ENCODE measurements at places on chromosomes 12 and 14.

DNA sequence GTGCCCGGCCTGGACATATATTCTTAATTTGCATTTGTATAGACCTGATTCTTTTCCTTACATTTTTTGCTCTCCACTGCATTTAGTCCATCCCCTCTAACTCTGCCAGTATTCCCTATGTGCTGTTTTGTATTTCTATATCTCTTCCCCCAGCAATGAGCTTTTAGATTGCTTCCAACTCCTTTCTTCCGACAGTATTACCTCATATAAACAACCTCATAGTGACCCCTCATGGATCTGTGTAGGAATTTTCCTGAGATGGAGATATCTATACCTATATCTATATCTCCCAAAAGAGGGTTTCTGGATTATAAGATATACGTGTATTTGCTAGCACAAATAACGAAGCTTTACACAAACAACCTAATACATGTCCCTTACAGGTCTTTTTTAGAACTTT, 161.9 kb downstream of the CRADD start:
- no peak for DNase-seq
- H3K27me3 ChIP-seq: no peaks in the 10 kb centered on the region
- H3K27ac ChIP-seq: no peak overlapping the region
- no peaks in the 10 kb centered on the region for H3K36me3 ChIP-seq
- H3K4me3 ChIP-seq: no peak overlapping the region

DNA sequence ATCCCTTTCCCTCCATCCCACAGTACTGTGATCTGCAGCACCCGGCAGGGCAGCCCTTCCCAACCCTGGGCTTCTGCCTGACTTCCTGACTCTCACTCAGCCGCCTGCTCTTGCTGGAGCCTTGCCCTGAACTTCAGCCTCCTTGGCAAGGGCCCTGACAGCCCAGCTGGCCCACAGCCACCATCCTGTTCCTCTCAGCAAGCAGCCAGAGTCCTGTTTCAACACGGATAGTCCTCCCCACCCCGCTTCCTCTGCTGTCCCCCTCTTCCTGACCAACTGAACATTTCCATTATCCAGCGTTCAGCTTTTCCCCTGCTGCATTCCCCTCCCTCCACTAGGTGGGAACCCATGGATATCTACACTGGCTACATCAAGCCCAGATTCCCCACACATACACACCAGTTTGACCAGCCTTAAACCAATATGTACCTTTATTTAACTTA, 74.0 kb upstream of the MDM1 start:
- H3K27me3 ChIP-seq: peaks cover 3% of the 10 kb centered on the region
- no peak overlapping the region for H3K4me3 ChIP-seq
- H3K4me1 ChIP-seq: no peaks in the 10 kb centered on the region
- H3K27ac ChIP-seq: no peak overlapping the region

GRCh38 chr14:23123419-23123818, 4.4 kb upstream of the CEBPE start:
- H3K27me3 ChIP-seq: no peaks in the 10 kb centered on the region
- H3K4me3 ChIP-seq: no peak overlapping the region
- peaks cover 30% of the 10 kb centered on the region for H3K4me1 ChIP-seq
- no peak for DNase-seq

- H3K4me3 ChIP-seq: no peak overlapping the region
- no peaks in the 10 kb centered on the region for H3K4me1 ChIP-seq
- H3K27me3 ChIP-seq: no peaks in the 10 kb centered on the region
- no peak for DNase-seq
Observed at GRCh38 chr12:40775661-40776060, 83.4 kb downstream of the CNTN1 start.
